ENCODE measurements at places on chromosomes 1 and 21.

- no peak for DNase-seq
These were observed 222.4 kb upstream of the JUN start for GRCh38 chr1:59006289-59006658.

DNA sequence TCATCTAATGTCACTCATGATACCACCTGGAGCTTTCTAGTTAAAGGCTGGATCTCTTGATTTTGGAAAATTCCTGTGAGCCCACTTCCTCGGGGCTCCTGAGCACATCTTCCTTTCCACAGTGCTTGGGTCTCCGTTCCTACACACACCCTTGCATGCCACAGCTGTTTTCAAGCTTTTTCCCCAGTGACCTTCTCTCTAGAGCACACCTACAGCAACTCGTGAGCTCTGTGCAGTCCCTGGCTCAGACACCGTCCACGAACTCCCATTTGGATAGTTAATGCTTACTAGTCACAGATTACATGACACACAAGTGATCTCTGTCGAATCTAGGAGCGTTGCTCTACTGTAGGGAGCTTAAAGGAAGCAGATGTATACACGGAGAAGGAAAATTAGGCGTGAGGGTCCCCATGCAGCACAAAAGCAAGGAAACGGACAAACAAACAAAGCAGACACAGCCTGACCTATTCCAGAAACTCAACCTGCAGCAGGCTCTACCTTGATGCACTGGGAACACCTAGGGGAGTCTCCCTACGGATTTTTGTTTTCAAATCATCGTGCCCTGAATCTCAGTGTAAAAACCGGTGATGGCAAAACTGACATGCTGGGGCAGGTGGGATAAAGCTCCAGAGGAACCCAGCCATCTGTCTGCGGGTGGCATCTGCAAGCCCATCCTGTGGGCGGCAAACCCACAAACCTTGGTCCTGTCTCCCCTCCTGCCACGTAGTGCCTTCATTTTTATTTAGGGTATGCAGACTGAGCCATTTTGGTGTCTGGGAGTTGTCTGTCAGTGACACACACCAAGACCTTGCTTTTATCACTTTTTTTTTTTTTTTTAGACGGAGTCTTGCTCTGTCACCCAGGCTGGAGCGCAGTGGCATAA, 177.8 kb downstream of the RUNX1 start:
- DNase-seq: no peak

DNA sequence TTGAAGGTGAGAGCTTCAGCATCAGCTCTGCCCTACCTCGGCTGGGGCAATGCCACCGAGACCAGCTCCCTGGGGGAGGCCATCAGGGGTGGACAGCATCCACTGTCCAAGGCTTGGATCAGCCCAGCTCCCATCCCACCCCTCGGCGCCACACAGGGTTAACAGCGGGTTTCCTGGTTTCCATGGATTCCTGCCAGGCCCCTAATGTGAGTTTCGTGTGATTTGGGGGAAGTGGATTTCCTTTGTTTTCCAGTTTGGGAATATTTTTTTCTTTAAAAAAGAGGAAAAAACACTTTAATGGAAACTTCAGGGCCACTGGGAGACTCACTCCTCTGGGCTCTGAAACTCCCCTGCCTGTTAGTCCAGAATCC, 34.3 kb downstream of the CASZ1 start:
- DNase-seq: no peak

DNA sequence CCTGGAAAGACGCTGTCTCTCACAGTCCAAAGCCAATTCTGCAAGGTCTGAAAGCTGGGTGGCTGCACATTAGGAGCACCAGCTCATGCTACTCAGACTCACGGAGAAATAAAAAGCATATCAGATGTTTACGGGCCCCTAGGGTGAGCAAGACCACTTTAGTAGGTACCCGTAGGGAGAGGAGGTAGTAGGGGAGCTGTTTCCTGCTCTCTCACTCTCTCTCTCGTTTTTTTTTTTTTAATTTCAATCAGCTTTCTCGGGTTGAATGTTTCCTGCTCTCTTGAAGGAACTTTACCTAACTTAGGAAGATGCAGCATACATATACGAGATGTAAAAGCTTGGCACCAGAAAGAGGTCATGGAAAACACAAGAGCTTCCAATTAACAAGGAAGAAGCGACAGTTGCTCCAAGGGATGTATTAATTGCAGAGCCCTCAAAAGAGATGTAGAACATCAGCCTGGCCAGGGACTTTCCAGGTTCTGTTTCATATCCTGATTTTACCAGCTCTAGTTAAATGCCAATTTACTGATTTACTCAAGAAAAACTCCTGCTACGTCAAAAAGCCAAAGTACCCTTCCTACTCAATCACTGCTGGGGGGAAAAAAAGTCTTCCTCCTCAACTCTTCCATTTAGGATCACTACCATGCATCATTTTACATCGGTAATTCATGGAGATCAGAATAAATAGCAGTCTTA, 3.1 kb downstream of the LORICRIN start:
- no peak for DNase-seq

All from stimulated activated CD8-positive, alpha-beta memory T cell treated with anti-CD3 and anti-CD28 coated beads, Interleukin-15, amount 100 ng/mL, for 48 hours (primary cell).